ENCODE measurements at places on chromosomes 7 and 10.

DNA sequence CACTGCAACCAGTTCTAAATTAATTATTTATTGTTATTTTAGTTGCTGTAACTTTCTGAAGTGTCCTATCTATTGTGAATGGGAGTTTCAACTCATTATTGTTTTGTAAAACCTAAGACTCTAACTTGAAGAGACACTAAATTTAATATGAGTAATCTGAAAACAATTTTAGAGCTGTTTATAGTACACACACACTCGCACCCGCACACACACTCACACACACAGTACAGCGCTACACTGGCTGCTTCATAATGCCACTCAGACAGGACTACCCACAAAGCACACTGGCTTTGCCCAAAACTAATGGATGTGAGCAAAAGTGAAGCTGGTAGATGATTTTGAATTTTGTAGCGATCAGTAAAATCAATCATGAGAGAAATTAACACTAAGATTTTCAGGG is 238.9 kb upstream of the ETV1 start:
- no peak for DNase-seq

DNA sequence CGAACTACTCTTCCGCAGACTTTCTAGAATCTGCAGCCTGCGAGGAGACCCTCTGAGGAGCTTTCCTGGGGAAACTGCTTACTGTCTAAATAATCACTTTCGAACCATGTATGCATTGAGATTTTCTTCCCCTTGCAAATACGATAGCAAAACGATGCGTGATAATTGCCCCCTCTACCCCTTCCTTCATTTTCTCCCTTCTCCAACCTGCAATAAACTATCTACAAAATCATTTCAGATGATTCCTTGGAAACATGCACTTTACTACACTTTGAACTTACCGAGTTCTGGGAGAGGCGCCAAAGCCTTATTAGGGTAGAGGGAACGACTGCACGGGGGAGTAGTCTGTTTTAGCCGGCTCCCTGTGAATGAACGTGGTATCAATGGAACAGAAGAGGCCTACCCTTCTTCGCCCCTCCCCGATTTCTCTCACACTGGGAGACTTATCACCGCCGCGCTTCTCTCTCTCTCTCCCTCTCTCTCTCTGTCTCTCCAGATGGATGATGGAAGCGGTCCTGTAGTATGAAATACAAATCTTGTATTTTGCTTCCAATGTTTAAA is at the start of gene FGFBP3:
TSS of gene FGFBP3 (minus strand) at position 370 of the 561 bp plus-strand sequence. CDS start 517 bp downstream, outside the sequence.
- DNase-seq, result no peak

GRCh38 chr10:80373502-80373901 is 16.9 kb downstream of the DYDC2 start:
- DNase-seq, result no peak

DNA sequence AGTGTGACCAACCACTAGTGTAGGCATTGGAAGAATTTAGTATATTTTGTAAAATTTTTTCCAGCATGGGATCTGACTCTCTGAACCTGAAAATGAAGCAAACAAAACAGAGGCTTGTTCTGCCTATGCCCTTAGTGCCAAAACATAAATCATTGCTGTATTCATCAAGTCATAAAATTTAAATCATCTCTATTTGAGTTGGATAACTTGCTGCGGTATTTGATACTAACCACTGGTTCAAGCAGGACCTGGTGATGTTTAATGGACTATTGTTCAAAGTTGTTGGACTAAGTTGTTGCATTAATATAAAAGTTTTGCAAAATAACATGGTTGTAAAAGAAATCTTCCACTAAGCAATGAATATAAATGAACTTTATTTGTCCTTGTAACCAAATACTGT is 19.8 kb upstream of the RPA3 start:
- DNase-seq, result no peak

DNA sequence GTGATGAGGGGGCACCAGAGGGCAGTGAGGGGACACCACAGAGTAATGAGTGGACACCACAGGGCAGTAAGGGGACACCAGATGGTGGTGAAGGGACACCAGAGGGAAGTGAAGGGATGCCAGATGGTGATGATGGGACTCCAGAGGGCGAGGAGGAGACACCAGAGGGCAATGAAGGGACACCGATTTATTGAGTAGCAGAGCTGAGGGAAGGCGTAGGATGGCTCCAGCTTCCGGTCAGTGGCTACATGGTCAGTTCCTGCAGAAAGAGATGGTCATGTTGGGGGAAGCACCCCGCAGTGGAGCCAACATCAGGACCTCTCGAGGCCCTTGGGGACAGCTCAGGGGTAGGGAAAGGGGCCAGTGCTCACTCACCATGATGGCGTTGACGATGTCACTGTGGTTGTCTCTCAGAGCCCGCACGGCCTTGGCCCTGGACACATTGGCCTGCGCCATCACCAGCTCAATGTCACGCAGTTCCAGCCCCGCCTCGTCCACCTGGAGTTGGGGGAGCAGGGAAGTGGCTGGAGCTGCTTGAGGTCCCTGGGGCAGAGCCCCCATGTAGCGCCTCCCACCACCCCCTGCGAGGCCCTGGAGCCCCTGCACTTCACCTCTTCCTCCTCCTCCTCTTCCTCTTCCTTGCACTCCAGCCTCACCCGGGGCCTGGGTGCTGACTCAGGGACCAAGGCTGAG is 8.4 kb downstream of the NACAD start:
- DNase-seq, result no peak

- no peak for DNase-seq
These were observed 162.5 kb downstream of the KIAA1217 start for GRCh38 chr10:24371396-24371795.

GRCh38 chr10:54666192-54666591 is 134.8 kb downstream of the PCDH15 start:
- DNase-seq, result no peak

DNA sequence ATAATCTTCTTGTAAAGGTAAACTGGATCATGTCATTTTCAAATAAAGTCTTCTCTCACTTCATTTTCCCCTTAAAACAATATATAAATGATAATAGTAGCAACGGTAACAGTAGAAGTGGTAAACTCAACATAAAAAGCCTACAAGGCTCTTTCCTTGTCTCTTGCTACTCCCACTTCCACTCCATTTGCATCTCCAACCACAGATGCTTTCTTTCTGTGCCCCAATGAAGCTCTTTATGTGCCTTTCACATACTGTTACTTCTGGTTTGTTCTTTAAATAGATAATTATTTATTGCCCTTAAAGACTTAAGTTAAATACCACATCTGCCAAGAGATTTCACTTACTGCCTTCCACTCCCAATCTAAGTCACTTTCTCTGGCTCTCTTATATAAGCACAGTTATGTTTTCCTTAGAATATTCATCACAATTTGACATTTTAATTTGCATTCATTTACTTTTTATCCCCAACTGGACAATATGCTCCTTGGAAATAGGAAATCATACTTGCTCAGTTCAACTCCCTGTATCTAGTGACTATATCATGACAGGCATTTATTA is 149.9 kb downstream of the CRPPA start:
- DNase-seq, result no peak

GRCh38 chr10:102665904-102666509 is 21.7 kb downstream of the TRIM8 start:
- DNase-seq, result no peak

GRCh38 chr7:35878351-35878750 is 77.5 kb downstream of the SEPTIN7 start:
- DNase-seq, result no peak

DNA sequence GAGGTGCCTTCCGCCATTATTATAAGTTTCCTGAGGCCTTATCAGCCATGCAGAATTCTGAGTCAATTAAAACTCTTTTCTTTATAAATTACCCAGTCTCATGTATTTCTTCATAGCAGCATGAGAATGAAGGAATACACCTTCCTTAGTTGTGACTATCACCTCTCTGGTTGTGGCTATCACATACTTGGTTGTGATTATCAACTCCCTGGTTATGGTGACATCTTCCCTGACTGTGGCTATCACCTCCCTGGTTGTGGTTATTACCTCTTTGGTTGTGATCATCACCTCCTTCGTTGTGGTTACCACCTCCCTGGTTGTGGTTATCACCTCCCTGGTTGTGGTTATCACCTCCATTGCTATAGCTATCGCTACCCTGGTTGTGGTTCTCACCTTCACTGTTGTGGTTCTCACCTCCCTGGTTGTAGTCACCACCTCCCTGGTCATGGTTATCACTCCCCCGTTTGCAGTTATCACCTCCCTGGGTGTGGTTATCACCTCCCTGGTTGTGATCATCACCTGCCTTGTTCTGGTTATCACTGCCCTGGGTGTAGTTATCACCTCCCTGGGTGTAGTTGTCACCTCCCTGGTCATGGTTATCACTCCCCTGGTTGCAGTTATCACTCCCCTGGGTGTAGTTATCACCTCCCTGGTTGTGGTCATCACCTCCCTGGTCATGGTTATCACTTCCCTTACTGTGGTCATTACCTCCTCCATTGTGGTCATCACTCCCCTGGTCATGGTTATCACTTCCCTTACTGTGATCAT is 105.9 kb downstream of the GPR26 start:
- DNase-seq, result no peak

GRCh38 chr10:21650353-21650752 is 116.3 kb downstream of the MLLT10 start:
- no peak for DNase-seq

- DNase-seq, result no peak
These were observed 26.3 kb upstream of the CACNB2 start for GRCh38 chr10:18113881-18114280.

DNA sequence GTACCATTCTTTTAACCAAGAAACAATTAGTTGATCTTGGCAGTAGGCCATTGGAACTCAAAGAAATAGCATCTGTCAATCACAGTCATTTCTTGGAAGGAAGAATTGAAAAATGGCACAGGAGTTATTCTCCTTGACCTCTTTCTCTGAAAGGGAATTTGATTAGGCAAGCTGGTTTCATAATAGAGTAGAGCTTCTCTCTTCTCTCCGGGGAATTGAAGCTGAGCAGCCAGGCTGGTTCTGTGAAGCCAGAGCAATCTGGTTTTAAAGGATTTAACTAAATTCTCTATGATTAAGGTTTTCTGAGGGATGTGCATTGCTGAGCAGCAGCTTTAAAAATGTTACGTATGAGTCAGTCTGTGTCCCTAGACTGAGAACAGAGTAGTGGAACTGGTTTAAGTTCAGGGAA is 70.2 kb downstream of the AHCYL2 start:
- DNase-seq, result no peak

DNA sequence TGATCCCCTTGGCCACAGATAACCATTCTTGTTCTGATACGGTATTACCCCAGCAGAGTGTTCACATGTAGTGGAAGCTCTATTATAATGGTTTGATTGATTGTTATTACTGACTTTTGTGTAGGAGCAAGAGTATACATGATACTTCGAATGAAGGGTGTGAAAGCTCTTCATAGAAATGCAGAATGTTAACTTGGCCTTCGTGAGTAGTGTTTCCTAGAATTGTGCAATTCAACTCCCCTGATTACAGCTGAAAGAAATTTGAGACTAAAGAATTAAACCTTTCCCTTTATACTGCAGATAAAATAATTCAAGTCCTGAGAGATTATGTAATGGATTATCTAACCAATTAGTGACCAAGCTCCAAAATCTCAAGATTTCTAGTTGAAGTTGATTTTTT is 38.2 kb downstream of the MKLN1 start:
- DNase-seq, result no peak

DNA sequence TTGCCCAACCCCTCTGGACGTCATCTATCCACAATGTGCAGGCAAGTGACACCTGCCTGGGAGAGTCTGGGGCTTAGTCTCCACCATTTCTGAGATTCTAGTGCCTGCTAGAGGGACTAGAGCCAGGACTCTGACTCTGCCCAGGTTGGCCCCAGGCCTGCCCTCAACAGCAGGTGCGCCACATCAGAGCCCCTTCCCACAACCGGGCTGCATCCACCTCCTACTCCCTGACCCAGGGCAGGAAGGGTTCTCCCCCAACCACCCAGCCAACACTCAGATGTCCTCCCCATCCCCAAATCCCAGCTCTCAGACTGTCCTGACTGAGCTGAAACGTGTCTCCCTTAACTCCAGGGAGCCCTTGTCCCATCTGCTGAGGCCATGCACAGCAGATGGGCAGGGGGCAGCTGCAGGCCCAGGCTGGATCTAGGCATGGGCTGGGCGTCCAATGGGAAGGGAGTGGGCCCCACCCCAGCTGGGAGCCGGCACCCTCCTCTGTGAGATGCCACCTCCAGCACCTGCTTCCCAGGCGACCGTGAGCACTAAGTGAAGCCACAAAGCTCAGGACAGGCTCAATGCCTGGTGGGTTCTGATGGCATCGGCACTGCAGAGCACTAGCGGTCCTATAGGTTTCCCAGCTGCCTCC is 49.2 kb downstream of the RASGEF1A start:
- DNase-seq, result no peak

DNA sequence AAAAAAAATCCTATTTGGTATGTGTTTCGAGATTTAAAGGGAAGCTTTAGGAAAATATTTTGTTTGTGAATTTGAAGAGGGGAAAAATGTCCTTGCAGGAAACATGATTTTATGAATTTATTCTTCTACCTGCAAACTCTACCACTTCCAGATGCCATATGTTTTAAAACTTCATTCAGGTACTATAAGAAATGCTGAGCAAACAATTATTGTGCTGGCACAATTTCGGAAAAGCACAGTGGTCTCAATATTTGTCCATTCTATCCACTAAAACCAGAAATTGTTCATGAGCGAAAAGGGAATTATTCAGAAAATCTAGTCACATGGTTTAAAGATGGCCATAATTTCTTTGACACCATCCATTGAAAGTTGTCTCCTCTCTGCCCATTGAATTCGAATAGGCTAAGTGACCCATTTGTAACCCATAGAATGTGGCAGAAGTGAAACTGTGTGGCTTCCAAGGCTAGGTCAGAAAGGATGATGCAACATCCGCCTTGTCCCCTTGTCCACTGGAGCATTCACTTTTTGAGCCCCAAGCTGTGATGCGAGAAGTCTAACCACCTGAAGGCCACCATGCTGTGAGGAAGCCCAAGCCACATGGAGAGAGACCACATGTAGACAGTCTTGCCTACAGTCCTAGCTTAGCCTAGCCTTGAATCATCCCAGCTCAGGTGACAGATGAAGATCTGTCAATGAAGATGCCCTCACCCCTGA is 189.8 kb upstream of the PRKCQ start:
- no peak for DNase-seq

DNA sequence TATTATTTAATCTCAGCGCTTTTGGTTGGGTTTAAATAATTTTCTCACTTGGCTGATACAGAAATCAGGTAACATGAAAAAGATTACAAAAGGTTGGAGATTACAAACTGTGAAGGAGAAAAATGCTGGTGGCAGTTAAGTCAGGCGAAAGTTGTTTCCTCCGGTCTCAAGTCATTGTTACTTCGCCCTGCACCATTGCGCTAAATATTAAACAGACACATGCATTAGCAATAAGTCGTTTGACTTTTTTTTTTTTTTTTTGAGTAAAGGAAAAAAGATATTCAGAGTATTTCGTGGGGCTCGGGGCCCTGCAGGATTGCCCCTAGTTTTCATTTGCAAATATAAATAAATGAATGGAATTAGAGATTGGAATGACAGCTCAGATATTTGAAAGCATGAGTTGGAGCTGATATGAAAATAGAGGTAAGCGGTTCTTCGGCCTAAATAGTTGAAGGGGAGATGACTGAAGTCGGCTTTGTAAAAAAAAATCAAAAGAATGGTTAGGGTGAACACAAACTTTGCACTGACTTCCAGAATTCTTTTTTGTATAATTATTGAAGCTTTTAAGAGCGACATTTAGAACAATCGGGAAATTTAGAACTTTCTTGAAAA is 914 bp downstream of the SDHAF3 start:
- no peak for DNase-seq

Data from H54 (cell line).